ENCODE measurements at places on chromosomes 1 and 21.

GRCh38 chr1:76082062-76082461 is 7.5 kb downstream of the ST6GALNAC3 start:
- no peak for DNase-seq

DNA sequence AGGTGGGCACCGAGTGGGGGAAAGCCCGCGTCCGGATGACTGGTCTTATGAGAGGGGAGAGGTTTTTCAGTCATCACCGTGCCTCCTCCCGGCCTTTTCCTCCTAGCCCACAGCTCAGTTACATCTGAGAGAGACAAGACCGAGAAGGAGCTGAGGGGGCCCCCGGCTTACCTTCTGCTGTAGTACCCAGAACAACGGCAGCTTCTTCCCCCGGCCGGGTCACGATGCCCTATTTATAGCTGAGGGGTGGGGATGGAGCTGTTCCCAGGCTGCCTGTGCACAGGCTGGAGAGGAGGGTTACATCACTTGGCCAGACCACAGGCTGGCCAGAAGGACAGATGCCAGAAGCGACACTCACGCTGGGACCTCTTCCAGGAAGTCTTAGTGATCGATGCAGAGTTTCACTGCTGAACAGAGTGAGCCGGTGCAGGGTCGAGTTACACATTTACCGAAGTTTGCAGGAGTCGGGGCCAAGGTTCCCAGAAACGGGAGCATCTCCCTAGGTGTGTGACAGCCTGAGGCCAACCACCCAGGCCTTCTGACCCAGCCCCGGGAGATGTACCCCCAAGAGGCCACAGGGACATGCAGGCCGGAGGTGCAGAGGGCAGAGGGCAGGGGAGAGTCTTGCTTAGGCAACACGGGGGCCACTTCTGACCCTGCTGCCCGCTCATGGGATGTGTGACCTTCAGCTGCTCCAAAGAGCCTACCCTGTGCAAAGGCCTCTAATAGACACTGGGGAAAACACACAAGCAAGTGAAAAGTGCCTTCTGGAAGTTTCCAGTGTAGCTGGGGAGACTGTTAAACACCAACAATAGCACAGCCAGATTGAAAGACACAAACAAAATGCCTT is at the start of gene AGT:
Gene AGT (minus strand): TSS at position 208 of the 850 bp plus-strand sequence. CDS start 3,299 bp downstream, outside the sequence.
- DNase-seq: no peak

DNA sequence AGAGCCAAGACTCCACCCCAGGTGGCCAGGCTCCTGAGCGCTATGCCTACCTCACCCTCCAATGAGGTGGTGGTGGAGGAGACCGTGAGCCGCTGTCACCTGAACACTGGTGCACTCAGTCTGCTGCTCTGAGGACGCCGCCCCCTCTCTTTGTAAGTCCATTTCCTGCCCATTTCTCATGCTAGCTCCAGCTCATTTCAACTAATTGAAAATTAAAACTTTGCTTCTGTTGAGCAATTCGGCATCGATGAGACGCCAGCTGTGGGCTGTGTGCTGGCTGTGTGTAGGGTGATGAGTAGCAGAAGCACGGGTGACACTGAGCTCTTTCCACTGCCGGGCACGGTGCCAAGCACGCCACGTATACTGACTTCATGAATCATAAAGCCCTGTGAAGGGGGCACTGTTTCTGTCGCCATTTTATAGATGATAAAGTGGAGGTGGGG is 11.2 kb downstream of the TNFRSF1B start:
- DNase-seq: peak; percentile 26

DNA sequence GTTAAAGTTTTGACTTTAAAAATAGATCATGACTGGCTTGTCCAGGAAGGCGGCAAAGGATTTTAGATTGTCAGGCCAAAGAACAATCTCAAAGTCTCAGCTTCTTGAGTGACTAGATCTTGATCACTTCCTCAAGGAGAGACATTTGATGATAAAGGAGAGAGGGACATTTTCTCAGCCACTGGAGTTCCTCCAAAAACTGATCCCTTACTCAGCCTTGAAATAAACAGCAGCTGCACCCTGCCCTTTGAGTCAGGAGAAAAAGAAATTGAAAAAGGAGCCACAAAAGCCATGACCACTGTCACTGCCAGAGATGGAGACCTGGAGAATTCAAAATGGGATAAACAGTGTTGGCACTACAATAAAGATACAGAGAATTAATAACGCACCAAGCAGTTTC is 288.4 kb upstream of the PRMT6 start:
- no peak for DNase-seq

GRCh38 chr1:3515774-3516480 is 61.5 kb downstream of the ARHGEF16 start:
- no peak for DNase-seq
